ENCODE measurements at places on chromosomes 16 and 17. TPM values are rescaled to one million over a fixed set of nuclear protein-coding genes. Genes with fewer than 3 reads are reported as not detected.
A peak's percentile ranks its signal among the peaks of the same experiment; 100 is the strongest.

Gene HS3ST3B1
- 5.9 TPM for total RNA-seq

Gene CES1
- 23.3 TPM for total RNA-seq

Gene CCL3
- not detected for total RNA-seq

Gene ELMO3
- total RNA-seq = 1.00 TPM

Gene SLFN13
- total RNA-seq = 1.8 TPM

Gene HSD11B2
- total RNA-seq = 0.88 TPM

Gene ESRP2
- 0.67 TPM for total RNA-seq

- no peak for DNase-seq
Observed at GRCh38 chr17:77609553-77610517, 348.7 kb upstream of the TNRC6C start.

GRCh38 chr17:19004421-19005136 is at the start of gene FAM83G:
TSS of gene FAM83G (minus strand) at chr17:19004764. CDS start at chr17:19004041, 723 bp downstream.
- peak; percentile 58 for DNase-seq

DNA sequence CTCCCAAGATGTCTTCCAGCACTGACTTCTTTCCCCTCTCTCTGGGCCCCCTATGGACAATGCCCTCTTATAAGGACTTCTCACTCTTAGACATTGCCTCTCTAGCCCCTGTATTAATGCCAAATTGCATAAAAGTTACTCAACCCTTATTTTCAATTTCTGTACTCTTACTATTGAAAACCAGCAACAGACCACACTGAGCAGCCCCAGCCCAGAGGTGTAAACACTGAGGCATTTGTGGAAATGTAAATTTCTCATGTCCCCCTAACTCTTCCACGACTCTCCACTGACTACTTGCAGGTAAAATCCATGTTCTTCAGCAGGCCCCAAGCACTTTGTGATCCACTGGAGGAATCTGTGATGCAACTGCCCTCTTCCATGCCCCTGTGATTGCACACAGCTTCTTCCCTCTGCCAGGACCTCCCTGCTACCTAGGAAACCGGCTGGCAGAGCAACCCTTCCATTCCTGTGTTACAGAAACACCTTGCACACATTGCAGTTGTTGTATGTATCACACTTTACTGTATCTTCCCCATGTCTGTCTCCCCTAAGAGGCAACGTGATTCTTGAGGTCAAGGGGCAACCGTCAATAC is 4.4 kb downstream of the N4BP1 start:
- no peak for DNase-seq

GRCh38 chr16:31711344-31711845 is 162.2 kb upstream of the ZNF267 start:
- DNase-seq = no peak

DNA sequence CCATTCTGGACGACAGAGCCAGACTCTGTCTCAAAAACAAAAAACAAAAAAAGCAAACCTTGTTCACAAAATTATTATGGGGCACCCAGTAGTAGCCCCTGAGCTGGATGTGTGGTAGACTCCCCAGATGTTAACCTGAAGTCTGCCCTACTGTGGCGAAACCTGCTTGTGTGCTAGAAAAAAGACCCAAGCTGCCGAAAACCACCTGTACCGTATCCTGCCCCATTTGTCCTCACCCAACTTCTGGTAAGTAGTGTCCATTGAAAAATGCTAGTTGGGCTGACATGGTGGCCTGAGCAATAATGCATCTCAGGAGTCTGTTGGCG is 9.1 kb downstream of the RMI2 start:
- DNase-seq = no peak

DNA sequence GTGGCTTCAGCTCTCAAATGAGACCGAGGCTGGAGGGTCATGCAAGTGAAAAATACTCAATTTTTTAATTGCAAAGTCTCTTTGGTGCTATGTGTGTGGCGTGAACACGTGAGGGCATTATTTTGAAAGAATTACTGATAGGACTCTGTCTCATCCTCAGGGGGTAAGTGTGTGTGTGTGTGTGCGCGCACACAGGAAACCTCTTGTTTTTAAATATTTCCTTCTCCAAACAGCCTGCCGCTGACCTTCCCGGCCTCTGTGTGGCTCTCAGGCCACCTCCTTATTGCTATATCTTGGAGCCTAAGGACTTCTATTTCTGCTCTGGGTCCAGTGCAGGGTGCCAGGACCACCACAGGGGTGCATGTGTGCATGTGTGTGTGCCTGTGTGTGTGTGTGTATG is 99.7 kb downstream of the CMIP start:
- no peak for DNase-seq

DNA sequence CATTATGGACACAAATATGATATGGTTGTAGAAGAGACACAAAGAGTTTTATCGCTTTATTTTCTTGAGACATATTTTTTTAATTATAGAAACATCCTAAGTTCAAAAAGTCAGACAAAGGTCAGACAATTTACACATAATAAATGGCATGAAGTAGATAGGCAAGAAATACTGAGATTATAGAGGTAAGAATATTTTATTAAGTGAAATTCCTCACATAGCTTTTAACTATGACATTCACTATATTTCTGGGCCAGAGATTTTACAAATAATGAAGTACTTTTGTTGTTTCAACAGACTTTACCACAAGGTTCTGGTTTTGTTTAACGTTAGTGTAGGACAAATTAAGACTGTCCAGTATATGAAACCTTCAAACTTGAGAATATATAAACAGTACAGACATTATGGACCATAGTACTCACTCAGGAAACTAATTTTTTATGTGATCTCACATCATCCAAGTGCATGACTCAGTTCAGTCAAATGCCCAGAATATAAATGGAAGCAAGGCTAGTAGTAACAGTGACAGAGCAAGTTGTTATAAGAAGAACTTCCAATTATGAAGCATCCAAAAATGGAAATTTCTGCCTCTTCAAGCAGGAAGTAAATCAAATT is 394.8 kb downstream of the KCNJ2 start:
- DNase-seq = no peak

- DNase-seq = no peak
Observed at GRCh38 chr16:29900888-29901606, 759 bp downstream of the ASPHD1 start.

- DNase-seq = no peak
Observed at GRCh38 chr16:69225121-69225520, 38.2 kb downstream of the SNTB2 start.

DNA sequence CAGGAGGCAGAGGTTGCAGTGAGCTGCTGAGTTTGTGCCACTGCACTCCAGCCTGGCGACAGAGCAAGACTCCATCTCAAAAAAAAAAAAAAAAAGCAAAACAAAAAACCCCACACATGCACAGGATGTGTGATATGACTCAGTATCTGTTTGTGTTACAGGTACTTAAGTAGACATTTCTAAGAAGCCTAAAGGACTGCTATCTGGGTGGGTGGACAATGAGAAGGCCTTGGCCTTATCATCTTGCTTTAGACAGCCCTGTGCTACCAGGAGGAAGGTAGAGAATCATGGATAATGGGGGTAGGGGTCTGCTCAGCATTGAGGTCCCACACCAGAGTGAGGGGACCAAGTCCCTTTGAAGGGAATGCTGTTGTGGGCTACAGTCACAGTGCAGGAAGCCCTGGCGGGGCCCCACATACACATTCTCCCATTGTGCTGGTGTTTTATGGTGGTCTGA is 26.7 kb downstream of the PLD6 start:
- no peak for DNase-seq

DNA sequence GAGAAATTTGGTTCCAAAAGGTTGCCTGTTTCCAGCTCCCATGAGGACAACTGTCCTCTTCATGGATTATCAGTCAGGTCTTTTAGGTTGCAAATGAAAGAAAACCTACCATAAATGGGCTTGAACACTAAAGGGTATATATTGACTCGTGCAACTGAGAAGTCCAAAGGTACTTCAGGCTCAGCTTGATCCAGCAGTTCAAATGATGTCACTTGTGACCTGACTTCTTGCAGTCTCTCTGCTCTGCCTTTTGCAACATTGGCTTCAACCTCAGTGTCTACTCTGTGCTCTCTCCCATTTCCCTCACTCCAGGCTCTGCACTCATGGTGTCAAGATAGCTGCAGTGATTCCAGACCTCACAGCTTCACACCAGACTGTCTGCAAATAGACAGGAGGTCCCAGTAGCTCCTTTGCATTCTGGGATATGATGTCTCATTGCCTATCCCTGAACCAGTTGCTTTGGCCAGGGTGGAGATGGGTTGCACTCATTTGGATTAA is 5.5 kb upstream of the CALB2 start:
- DNase-seq = no peak

DNA sequence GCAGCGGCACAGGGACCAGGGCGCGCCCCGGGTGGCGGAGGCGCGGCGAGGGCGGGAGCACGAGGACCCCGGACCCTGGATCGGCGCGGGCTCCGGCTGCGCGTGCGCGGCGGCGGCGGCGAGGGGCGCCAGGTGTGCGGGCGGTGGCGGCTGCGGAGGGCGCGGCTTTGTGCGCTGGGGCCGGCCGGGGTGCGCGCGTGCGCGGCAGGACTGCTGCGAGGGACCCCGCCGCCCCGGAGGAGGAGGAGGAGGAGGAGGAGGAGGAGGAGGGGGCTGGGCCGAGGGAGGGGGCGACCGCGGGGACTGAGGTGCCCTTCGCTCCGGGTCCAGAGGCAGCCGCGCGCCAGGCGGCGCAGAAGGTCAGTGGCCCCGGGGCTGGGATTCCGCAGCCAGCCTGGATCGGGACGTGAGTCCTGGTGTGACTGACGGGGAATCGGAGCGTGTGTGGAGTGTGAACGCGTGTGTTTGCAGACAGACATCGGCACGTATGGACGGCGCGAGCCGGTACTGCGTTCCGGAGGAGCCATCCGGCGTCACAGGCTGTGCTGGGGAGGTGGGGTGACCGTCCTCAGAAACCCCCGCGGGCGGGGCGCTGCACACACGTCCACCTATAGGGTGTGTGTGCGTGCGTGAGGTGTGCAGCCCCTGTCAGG is 19.5 kb upstream of the RAP1GAP2 start:
- no peak for DNase-seq

DNA sequence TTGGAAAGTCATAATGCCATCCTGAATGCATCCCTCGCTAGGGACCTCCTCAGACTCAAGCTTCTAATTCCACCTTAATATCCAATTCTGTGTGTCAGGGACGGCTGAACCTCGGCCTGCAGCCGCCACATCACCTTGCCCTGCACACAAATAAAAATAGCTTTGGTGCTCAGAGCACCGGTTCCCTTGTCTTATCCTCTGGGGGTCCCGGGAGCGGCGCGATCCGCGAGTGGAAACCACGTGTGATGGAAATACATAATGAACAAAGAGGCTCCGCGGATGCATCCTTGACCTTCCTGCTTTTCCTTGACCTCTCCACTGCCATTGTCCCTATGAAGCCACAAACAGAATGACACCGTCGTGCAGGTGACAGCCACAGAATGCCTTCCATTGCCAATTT is 143.4 kb downstream of the ZNF423 start:
- no peak for DNase-seq

DNA sequence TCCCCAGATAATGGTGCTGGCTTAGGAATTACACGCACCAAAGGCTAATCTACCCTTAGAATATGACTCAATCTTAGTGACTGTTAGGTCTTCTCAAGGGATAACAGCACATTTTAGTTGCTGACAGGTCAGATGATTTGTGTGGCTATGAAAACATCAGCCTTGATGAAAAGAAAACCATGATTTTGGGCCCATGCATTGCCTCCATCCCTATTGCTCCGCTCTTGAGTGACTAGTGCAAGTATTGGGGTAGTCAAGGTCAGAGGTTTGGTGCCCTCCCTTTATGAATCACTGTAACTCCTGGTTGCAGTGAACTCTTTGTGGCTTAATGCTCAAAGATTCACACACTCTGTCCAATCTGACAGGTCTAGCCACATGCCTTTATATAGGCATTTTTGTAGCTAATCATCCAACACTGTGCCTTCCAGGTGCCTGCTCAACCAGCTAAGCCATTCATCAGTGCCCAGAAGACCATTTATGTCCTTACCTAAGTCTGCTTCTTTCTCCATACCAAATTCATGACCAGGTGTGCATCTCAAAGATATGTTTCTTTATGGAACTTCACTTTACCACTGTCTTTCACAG is 251.6 kb downstream of the KCNJ2 start:
- no peak for DNase-seq

- no peak for DNase-seq
Observed at GRCh38 chr16:3113765-3114479, 1.5 kb downstream of the ZNF205 start.

DNA sequence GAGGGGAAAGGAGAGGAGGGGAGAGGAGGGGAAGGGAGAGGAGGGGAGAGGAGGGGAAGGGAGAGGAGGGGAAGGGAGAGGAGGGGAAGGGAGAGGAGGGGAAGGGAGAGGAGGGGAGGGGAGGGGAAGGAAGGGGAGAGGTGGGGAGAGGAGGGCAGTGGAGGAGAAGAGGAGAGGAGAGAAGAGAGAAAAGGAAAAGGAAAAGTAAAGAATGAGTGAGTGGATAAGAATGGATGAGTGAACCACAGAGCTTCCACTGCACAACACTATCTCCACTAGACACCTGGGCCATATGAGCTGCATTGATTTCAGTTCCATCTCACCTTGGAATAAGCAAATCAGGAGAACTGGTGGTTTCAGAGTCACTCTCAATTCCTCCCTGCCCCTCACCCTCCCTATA is 204.1 kb upstream of the TOX3 start:
- DNase-seq = no peak

- no peak for DNase-seq
Observed at GRCh38 chr17:43848601-43849000, 1.6 kb downstream of the CD300LG start.

- no peak for DNase-seq
Observed at GRCh38 chr17:44948315-44948795, 782 bp upstream of the KIF18B start.

GRCh38 chr17:77694391-77695363 is 263.8 kb upstream of the TNRC6C start:
- DNase-seq = no peak

DNA sequence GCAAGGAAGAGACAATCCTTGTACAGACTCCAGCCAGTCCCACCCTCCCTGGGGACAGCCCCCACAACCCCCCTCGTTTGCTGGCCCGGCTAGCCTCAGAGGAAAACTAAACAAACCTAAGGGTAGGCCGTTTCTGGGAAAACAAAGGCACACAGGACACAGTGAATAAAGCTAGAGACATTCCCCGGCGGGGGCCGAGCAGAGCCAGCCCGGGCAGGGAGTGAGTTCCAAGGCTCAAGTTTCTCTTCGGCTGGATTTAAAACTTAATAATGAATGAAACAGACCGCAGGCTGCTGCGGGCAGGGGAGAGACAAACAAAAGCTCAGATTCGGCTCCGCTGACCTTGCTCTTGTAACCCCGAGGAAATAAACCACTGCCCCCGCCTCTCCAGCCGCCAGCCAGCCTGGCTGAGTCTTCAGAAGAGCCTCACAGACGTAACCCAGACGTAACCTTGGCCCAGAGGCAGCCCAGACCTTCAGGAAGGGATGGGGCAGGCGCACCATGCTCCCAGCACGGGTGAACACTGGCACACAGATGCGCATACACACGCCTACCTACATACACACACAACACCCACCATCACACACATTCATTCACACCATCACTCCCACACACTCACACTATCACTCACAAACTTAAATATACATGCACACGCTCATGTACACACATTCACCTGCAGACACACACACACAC is 216.0 kb downstream of the ZNF423 start:
- peak; percentile 76 for DNase-seq

- DNase-seq = no peak
Observed at GRCh38 chr17:37259030-37259735, 116.6 kb upstream of the C17orf78 start.

- no peak for DNase-seq
Observed at GRCh38 chr16:30548416-30549253, 9.5 kb downstream of the ZNF764 start.
